ENCODE measurements at places on chromosomes 1 and 21. TPM values are rescaled to one million over a fixed set of nuclear protein-coding genes. Genes with fewer than 3 reads are reported as not detected.

DNA sequence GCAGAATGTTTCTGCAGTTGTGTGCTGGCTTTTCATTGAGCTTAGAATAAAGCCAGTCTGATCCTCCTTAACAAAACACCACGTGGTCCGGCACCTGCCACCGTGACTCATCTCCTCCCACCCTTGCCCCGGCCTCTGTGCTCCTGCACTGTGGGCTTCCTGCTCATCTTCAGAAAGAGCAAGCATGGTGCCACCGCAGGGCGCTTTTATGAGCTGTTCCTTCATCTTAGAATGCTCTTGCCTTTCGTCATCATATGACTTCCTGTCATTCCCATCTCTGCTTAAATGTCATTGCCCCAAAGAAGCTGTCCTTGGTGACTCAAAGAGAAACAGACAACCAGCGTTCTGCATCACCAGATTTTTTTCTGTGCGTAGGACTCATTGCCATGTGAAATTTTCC, 117.8 kb downstream of the HHAT start:
- DNase-seq: peak; percentile 37

GRCh38 chr1:65113298-65113697, 34.7 kb upstream of the AK4 start:
- no peak for DNase-seq

LCE1A gene
- polyA plus RNA-seq: not detected

DNA sequence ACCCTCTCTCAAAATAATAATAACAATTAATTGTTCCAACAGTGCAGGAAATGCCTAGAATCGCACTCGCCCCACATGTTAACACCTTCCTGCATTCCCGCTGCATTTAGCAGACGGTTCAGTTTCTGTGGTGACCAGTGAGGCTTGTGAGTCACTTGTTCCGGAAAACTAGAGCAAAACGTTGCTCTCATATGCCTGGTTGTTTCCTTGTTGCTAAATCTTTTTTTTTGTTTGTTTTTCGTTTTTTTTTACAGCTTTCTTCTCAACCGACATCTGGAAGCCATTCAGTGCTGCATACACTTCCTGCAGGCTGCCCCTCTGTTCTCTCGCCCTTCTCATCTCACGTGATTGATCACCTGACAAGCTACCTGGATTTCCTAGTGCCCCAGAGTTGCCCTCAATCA, 56.9 kb upstream of the TMPRSS2 start:
- peak; percentile 46 for DNase-seq

- no peak for DNase-seq
Measured at GRCh38 chr1:99236756-99237155, 27.5 kb upstream of the PLPPR4 start.

PARK7 gene
- polyA plus RNA-seq: 310 TPM

PLA2G4A gene
- polyA plus RNA-seq: 2.8 TPM

OSCP1 gene
- polyA plus RNA-seq: 5.6 TPM

HSD3B1 gene
- not detected for polyA plus RNA-seq

DNA sequence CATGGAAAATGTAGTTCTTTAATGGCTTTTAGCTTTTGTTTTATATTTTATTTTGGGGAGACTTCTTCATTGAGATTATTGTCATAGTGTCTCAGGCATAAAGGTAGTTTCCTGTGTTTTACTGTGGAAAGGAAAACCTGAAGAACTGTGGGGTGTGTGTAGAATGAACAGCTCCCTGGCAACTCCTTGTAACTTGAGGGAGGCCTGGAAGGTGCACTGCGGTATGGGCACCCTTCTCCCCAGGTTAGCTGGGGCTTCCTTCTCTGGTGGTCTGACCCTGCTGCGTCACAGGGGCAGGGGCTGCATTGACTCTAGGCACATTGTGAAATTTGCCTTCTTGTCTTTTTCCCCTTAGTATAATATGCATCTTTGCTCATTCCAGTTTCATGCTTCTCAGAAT, 1.7 kb downstream of the ATP1B1 start:
- no peak for DNase-seq

DNA sequence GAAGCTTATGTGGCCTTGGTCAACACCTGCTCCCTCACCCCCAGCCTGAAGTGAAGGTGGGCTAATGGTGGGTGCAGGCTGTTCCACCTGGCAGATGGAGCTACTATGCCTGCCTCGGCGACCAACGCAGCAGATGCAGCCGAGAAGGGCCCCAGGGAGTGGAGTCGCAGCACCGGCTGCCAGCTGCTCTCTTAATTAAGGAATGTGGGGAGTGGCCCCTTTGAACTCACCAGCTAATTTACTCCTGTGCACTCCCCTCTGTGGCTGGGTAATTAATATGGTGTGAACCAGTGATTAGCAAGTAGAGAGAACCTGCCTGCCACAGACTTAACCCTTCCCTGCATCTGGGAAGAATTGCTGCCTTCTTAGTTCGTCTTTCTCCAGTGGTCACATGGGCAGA, 3.3 kb upstream of the SLAMF8 start:
- no peak for DNase-seq

- no peak for DNase-seq
Measured at GRCh38 chr1:58629031-58629462, 52.0 kb upstream of the TACSTD2 start.

FAM43B gene
- polyA plus RNA-seq: 1.5 TPM

NFIA gene
- polyA plus RNA-seq: 41.0 TPM

GRCh38 chr1:114295321-114295720, 141.7 kb upstream of the SYT6 start:
- DNase-seq: no peak

GRCh38 chr1:193614817-193615216, 428.4 kb upstream of the B3GALT2 start:
- no peak for DNase-seq

- peak; percentile 92 for DNase-seq
Measured at GRCh38 chr21:35002879-35003722, 46.0 kb downstream of the RUNX1 start.

GRCh38 chr1:199678771-199679170, 348.7 kb upstream of the NR5A2 start:
- DNase-seq: no peak

DPT gene
- polyA plus RNA-seq: 73.1 TPM

DNA sequence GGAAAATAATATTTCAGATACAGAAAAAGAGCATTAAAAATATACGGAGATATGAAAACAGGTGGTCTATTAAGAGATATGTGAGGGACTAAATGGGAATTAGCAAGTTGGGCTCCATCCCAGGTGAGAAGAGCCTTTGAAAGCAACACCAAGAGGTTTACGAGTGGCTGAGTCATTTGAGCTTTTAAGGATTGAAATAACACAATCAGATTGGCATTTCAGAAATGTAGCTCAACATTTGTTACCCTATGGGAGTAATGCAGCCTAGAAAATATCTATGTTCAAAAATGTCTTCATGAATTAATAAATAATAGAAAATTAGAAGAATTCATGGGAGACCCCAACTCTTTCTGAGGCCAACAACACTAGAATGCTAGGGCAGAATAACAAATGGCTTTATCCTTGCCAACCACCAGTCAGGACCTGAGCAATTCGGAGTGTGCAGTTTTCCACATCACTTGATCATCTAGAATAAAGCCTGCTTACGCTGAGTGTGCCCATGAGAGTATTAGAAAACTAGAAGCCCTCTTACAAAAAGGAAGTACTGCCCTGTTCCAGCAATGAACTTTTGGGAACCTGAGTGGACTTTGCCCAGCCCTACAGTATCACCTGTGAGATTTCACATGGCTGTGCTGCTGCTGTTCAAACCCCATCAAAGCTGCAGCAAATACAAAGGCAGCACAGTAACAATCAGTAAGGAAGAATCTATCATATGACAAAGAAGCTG, 538.0 kb upstream of the CAMK1G start:
- DNase-seq: no peak

FAAH gene
- polyA plus RNA-seq: 11.2 TPM

DNA sequence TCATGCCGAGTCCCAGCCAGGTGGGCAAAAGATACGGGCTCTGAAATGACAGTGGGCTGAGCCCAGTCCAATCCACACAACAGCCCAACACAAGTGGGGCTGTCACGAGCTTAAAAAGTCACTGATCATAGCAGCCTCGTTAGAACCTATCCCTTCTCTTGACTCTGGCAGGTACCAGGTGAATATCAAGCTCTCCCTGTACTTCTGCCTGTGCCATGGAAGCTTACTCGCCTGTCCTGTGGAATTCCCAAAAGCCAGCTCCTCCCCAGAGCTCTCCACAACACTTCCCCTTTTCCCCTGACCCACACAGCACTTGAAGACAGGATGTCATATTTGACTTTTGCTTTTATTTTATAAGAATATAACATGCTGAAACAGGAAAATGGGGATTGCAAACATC, 5.9 kb downstream of the RGS16 start:
- no peak for DNase-seq

DNA sequence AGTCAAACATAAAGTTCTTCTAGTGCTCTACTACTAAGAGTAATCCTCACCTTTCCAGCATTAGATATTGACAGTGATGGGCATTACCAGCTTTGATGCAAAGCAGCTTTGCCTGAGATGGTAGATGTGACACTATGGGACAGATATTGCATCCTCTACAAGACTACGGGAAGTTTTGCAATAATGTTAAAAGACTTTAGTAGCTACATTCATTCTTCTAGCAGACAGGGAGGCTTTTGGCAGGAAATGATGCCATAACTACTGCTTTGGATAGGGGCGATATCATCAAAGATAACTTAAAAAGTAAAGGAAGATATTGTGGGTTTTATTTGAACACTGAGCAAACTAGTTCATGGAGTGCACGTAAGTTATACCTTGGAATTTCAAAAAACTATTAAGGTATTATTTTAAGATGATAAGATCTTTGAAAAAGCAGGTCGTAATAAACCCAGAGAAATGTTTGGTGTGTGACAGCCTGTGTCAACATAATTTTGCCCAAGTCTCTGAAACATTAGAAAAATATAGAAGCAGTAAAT, 368.3 kb upstream of the TMPRSS15 start:
- DNase-seq: no peak

S100A14 gene
- 16.0 TPM for polyA plus RNA-seq

DNA sequence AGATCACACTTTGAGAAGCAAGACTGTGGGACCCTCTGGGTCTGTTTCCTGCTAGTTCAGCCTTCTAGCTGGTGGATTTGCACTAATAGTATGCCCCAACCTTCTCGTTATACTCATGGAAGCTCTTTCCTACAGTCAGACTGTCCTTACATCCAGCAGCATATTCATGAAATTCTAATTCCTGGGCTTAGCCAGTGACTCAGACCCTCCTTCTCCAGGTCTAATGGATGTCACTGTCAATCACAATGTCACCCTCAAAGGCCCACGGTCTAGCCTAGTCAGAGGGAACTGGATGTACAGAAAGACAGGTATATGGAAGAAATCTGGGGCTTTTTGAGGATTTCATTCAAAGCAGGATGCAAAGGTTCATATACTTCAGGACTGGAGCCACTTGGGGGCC, 72.4 kb downstream of the KCNJ15 start:
- no peak for DNase-seq

PLEKHA6 gene
- 4.3 TPM for polyA plus RNA-seq

CACNA1S gene
- polyA plus RNA-seq: 38.1 TPM

C1QB gene
- 23.6 TPM for polyA plus RNA-seq

NTRK1 gene
- 0.65 TPM for polyA plus RNA-seq

C1orf198 gene
- polyA plus RNA-seq: 81.6 TPM

CDK11A gene
- polyA plus RNA-seq: 31.2 TPM

DNA sequence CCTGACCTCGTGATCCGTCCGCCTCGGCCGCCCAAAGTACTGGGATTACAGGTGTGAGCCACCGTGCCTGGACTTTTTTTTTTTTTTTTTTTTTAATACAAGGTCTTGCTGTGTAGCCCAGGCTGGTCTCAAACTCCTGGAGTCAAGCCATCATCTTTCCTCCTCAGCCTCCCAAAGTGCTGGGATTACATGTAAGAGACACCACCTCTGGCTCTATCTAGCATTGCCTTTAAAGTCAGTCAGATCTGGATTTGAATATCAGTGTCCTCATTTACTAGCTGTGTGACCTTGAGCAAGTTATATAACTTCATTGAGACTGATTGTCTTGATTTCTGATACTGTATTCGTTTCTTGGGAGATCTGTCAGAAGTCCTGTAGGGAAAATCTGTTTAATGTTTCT, 6.6 kb downstream of the MAP3K21 start:
- DNase-seq: no peak

DNA sequence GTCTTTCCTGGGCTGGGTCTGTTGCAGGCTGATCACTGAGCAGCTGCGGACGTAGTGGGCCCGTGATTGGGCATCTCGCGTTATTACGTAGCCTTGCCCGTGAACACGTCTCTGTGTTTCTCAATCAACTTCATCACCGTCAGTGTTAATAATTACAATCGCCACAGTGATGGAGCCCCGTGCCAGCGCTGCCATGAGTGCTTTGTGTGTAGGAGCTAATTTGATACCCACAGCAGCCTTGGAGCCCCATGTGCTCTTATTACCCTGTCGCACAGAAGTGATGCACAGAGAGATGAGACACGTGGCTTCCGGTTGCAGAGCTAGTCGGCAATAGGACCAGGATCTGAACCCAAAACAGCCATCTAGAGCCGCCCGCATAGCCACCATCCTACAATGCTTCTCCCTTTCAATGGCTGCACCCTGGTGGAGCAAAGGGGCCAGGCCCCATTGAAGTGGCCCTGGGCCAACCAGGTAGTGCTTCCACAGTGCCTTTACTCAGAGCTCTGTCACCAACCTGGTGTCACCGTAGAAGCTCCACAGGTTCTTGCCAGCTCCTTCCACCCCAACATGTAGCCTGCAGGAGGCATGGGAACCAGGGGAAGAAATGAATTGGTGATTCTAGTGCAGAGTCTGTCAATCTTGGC, 398.5 kb upstream of the VAMP3 start:
- DNase-seq: no peak

Measured in muscle of leg (tissue), 16 donors.